ENCODE measurements at places on chromosomes 11 and 22.

DNA sequence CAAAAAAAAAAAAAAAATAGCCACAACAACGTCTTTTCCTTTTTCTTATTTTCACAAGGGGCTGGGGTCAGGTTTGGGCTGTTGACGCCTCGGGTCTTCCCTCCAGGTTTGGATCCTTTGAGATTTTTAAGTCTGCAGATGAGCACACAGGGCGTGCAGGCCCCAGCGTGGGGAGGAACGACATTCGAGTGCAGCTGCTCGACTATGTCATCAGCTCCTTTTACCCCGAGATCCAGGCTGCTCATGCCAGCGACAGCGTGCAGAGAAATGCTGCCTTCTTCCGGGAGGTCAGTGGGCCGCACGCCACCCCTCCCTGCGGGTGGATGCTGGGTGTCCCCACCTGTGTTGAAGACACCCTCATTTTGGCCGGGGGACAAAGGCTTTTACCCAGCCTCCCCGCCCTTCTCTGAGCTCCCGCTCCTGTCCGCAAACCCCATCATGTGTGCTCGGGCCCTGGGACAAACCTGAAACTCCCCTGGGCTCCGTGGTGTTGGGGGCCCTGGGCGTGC lies 7.7 kb downstream of the SELENOO start:
- no peaks in the 10 kb centered on the region for H3K4me1 ChIP-seq
- no peak for DNase-seq
- no peaks in the 10 kb centered on the region for H3K27me3 ChIP-seq

DNA sequence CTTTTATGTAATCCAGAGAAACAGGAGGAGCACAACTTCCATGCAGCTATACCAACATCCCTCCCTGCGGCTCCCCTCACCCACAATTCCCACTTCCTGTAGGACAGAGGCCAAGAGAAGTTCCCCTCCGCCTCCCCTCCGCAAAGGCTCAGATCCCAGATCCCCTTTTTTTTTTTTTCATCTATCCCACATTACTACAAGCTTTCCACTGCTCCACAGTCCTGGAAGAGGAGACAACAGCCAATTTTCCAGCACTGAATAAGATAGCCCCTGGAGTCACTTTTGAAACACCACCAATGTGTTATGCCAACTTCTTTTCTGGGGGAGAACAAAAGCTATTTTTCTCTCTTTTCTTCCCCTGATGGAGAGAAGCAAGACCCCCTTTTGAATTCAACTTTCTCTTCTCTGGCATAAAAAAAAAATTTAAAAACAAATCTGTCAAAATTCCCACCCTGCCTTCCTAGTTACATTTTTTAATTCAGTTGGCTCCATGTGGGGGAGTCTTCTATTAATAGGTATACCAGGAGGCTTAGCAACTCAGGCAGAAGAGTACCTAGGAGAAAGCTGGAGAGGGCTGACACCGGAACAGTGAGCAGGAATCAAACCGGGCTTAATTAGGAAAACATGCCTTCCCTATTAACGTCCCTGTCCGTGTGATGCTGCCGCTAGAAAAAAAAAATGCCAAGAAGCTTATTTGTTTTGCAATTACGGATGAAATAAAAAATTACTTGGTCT lies 543.4 kb downstream of the BUD13 start:
- no peak overlapping the region for H3K4me3 ChIP-seq
- no peak overlapping the region for H3K27ac ChIP-seq
- no peak for DNase-seq
- no peaks in the 10 kb centered on the region for H3K4me1 ChIP-seq

DNA sequence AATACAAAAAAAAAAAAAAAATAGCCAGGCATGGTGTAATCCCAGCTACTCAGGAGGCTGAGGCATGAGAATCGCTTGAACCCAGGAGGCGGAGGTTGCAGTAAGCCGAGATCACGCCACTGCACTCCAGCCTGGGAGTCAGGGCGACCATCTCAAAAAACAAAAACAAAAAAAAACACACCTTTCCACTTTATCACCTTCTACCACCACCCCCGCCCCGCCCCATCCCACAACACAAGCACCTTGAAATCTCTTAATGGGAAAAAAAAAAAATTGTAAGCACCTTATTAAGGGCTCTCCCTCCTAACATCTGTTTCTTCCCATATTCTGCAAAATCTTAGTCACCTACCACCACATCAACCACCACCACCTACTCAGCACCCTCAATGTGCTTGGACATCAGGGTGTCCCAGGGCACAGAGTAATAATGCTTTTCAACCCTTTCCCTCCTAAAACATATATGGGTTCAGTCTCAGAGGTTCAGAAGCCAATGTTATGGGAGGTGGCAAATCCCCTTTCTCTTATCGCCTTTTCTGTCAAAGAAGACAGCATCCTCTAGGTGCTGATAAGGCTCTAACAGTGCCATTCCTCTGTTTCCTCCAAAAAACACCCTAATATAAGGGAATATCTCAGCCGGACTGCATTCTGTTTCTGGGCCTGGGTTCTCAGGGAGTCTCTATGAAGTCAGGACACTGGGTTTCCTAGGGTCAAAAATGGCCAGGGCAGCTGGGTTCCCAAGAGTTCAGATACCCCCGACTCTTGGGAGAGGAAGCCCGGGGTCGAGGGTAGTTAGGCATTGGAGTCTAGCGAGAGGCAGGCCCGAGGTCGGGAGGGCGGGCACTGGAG lies 718 bp downstream of the INTS5 start:
- H3K36me3 ChIP-seq, result no peaks in the 10 kb centered on the region
- H3K4me1 ChIP-seq, result peaks cover 7% of the 10 kb centered on the region
- peak overlapping the region; percentile 94 for H3K4me3 ChIP-seq
- H3K27me3 ChIP-seq, result no peaks in the 10 kb centered on the region
- DNase-seq, result no peak
- peak overlapping the region; percentile 92 for H3K27ac ChIP-seq

DNA sequence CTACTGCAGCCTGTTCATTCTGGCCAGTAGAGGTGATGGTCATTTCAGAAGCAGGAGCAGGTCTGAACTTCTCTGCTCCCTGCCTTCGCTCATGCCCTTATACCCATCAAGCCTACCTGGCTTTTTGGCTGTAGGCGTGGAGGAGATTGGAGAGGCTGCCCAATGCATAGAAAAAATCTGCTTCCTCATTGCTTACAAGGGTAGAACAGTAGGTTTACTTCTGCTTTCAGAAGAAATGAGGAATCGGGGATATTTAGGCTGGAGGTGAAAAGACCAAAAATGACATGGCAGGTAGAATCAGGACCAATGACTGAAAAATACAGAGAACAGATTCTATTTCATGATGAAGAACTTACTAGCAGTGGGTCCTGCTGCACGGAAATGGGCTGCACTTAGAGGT lies 72.9 kb upstream of the YWHAH start:
- no peaks in the 10 kb centered on the region for H3K4me1 ChIP-seq
- no peaks in the 10 kb centered on the region for H3K27me3 ChIP-seq
- H3K27ac ChIP-seq, result no peak overlapping the region
- H3K36me3 ChIP-seq, result no peaks in the 10 kb centered on the region
- no peak for DNase-seq

DNA sequence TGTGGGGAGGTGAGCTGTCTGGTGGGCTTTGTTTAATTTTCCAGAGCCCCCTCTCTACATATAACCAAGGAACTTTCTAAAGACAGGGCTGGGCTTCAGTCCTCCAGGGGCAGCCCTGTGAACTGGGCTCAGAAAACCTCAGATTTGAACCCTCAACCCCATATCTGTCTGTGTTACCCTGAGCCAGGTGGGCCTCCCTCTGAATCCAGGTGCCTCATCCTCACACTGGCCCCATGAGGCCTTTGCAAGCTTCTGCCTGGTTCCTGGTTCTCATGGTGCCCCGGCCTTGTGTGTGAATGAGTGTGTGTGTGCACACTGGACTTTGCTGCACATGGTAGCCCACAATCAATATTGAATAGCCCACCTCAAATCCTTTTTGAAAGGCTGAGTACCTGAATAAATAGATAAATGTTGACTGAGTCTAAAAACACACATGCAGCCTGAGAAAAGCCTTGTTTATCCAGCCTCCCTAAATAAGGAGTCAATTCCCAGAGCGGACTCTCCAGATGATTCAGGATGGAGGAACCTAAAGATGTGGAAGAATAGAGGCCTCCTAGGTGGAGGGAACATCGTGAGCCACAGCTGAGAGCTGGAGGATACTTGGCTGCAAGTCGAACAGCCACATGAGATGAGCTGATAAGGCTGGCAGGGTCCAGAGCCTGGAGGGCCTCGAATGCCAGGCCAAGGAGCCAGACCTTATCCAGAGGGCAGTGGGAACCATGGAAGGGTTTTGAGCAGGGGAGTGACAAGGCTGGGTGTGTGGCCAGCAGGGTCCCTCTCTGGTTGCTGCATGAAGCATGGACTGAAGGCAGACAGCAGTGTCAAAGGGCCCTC lies 28.1 kb upstream of the P2RY2 start:
- H3K27ac ChIP-seq, result no peak overlapping the region
- H3K4me1 ChIP-seq, result peaks cover 12% of the 10 kb centered on the region
- DNase-seq, result peak; percentile 41
- H3K27me3 ChIP-seq, result no peaks in the 10 kb centered on the region

- no peak overlapping the region for H3K27ac ChIP-seq
- DNase-seq, result no peak
- no peaks in the 10 kb centered on the region for H3K27me3 ChIP-seq
- H3K36me3 ChIP-seq, result no peaks in the 10 kb centered on the region
- no peak overlapping the region for H3K4me3 ChIP-seq
- H3K4me1 ChIP-seq, result peaks cover 12% of the 10 kb centered on the region
Observed at GRCh38 chr11:27496461-27496860, 10.1 kb downstream of the LIN7C start.

DNA sequence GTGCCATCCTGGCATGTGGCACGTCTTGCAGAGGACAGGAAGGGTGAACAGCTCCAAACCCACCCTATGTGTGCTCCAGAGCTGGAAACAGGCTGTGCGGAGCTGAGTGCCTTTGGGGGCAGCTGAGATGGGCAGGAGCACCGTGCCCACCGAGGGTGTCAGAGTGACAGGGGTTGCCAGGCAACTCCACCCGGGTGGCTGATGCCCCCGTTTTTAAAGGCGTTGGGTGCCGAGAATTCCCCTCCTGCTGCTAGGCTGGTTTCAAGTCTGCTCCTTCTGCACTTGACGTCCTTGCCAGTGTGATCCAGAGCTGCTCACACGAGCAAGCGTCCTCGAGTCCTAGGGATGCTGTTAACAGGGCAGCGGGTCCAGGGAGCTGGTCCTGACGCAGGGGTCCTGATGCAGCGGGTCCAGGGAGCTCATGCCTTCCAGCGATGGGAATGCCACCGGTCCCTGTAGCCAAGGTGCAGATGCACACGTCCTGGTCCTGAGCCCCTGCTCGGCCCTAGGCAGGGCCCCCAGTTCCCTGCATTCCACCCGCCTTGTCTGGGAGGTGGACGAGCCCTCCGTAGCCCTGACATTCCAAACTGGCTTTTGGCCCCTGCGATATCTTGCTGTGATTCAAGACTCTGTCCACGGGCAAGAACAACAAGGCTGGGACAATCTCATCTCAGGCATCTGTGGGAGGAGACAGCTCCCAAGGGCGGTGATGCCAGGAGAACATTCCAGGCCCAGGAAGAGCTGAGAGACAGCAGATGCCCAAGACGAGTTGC lies 4.9 kb downstream of the KCNQ1 start:
- no peaks in the 10 kb centered on the region for H3K4me1 ChIP-seq
- H3K27ac ChIP-seq, result no peak overlapping the region
- DNase-seq, result no peak
- no peaks in the 10 kb centered on the region for H3K27me3 ChIP-seq
- H3K4me3 ChIP-seq, result no peak overlapping the region
- no peaks in the 10 kb centered on the region for H3K36me3 ChIP-seq

- no peak overlapping the region for H3K27ac ChIP-seq
- no peaks in the 10 kb centered on the region for H3K36me3 ChIP-seq
- no peak overlapping the region for H3K4me3 ChIP-seq
- no peaks in the 10 kb centered on the region for H3K27me3 ChIP-seq
Observed at GRCh38 chr11:72962084-72962483, 147.9 kb downstream of the ATG16L2 start.

- H3K27me3 ChIP-seq, result no peaks in the 10 kb centered on the region
- no peaks in the 10 kb centered on the region for H3K36me3 ChIP-seq
- H3K27ac ChIP-seq, result no peak overlapping the region
Observed at GRCh38 chr11:123428116-123428715, 1.9 kb upstream of the GRAMD1B start.

DNA sequence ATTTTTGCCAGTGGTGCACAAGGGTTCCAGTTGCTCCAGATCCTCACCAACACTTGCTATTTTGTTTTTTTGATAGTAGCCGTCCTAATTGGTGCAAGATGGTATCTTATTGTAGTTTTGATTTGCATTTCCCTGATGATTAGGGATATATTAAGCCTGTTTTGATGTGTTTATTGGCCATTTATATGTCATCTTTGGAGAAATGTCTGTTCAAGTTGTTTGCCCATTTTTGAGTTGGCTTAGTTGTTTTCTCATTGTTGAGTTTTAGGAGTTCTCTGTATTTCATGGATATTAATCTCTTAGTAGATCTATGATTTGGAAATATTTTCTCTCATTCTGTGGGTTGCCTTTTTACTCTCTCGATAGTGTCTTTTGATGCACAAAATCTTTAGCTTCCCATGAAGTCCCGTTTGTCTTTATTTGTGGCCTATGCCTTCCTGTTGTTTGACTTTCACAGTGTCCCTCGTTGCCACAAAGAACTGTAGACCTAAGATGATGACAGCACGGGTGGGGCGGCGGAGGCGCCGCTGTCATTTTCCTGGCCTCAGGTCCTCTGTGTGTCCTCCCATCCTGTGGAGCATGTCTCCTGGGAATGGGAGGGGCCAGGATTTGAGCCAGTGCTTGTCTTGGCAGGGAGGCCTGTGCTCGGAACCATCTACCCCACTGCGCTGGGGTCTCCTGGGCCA lies 33.5 kb downstream of the LRP5 start:
- no peaks in the 10 kb centered on the region for H3K36me3 ChIP-seq
- H3K27ac ChIP-seq, result peak overlapping the region; percentile 50
- DNase-seq, result peak; percentile 70
- no peaks in the 10 kb centered on the region for H3K27me3 ChIP-seq

DNA sequence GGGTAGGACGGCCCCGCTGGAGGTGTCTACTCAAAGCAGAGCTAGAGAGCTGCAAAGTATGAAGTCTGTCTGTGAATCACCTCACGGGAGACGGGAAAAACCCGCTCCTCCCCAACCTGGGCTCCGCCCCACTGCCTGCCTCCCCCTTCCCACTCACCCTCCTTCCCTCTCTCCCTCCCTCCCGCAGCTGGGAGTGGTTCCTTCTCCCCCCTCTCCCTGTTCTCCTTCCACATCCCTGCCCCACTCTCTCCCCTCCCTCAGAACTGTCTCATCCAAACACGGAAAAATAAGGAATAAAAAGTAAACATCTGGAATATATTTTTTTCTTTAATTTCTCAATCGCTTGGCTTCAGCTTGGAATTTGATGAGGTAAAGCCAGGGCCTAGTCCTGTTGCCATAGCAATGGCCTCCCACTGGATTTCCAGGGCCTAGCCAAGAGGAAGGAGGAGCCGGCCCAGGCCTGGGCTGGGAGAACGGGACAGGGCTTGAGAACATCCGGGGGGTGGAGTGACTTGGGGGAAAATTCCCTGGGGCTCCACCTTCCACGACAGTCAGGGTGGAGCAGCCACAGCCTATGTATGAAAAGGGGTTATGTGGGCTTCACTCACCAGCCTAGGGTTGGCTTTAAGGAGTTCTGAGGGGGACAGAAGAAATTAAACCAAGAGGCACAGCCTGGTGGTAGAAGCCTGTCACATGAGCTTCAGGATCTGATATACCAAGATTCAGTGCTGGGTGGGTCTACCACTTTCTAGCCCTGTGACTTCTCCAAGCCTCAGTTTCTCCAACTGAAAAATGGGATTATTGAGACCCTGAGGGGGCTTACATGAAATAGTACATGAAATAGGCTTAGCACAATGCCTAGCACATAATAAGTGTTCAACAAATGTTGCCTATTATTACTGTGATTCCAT lies 2.2 kb downstream of the TNKS1BP1 start:
- peaks cover 39% of the 10 kb centered on the region for H3K4me1 ChIP-seq
- DNase-seq, result peak; percentile 96
- H3K36me3 ChIP-seq, result no peaks in the 10 kb centered on the region
- peak overlapping the region; percentile 91 for H3K4me3 ChIP-seq

All from breast epithelium (tissue), 4 donors.